Uterus (tissue), 4 donors: ENCODE measurements at places on chromosomes 2 and 18. TPM values are rescaled to one million over a fixed set of nuclear protein-coding genes. Genes with fewer than 3 reads are reported as not detected.

MTA3 gene
- total RNA-seq, result 57.2 TPM

DNAJC27 gene
- 8.6 TPM for total RNA-seq

PPM1G gene
- 32.6 TPM for total RNA-seq

PAIP2B gene
- total RNA-seq, result 12.9 TPM

OSR1 gene
- 16.4 TPM for total RNA-seq

FBXO36 gene
- 2.6 TPM for total RNA-seq

PPP1R1C gene
- 27.4 TPM for total RNA-seq

CXCR4 gene
- total RNA-seq, result 2.6 TPM

MDH1B gene
- 3.2 TPM for total RNA-seq

DPYSL5 gene
- total RNA-seq, result not detected

FAHD2A gene
- total RNA-seq, result 62.4 TPM

SPAG16 gene
- total RNA-seq, result 7.2 TPM

DSC1 gene
- not detected for total RNA-seq

LAMA3 gene
- 75.4 TPM for total RNA-seq

FAM228A gene
- 3.0 TPM for total RNA-seq

PSMA8 gene
- not detected for total RNA-seq

CTLA4 gene
- not detected for total RNA-seq

ALPP gene
- total RNA-seq, result not detected

CRYGC gene
- total RNA-seq, result not detected

IL1F10 gene
- not detected for total RNA-seq

WDFY1 gene
- 30.9 TPM for total RNA-seq

OTX1 gene
- not detected for total RNA-seq

DNER gene
- total RNA-seq, result 3.6 TPM

DSC2 gene
- 8.5 TPM for total RNA-seq

POTEI gene
- not detected for total RNA-seq

VWA3B gene
- 2.1 TPM for total RNA-seq

MARCHF4 gene
- 0.07 TPM for total RNA-seq

BCL2 gene
- total RNA-seq, result 61.1 TPM

SERPINB12 gene
- not detected for total RNA-seq

ICA1L gene
- total RNA-seq, result 50.3 TPM

RIT2 gene
- not detected for total RNA-seq

MAP3K20 gene
- 47.6 TPM for total RNA-seq

EMILIN1 gene
- total RNA-seq, result 211 TPM
